ENCODE measurements at places on chromosomes 5 and 9. TPM values are rescaled to one million over a fixed set of nuclear protein-coding genes. Genes with fewer than 3 reads are reported as not detected.
A peak's percentile ranks its signal among the peaks of the same experiment; 100 is the strongest.

DNA sequence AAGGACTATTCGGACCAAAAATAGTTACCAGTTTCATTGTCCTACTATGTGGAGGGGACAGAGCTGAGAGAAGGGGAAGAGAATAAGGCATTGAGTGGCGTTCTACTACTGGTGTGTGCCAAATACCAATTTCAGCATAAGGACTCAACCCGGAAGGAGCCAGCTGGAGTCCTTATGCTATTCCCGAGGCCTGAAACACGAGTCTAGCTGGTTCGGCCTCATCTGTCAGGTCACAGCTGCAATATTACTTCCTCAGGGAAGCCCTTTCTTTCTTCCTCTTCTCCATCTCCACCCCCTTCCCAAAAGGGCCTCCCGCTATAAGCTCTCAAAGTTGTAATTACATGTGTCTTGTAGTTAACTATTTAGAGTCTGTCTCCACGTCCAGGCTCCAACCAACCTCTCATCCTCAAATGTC lies 20.5 kb upstream of the FER start:
- peak; percentile 47 for DNase-seq

DNA sequence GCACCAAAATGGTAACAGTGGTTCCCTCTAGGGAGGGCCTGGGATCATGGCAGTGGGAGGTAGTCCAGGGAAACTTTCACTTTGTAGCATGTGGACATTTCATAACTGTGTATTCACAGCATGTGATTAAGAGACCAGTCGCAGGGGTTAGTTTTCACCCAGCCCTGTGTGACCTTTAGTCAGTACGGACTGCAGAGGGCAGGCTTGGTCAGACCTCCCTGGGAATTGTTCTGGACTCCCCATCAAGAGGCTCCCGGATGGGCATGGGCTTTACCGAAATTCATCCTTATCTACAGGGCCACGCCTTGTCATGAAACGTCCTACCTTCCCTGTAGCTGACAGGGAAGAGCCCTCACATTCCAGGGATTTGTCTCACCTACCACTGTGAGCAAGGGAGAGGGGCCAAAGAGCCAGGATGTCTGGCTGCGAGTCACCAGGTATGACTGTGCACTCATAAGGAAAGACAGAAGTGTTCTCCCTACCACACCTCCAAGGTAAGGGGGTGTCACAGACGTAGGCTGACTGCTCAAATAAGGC lies 19.9 kb downstream of the GPX3 start:
- DNase-seq, result no peak

DNA sequence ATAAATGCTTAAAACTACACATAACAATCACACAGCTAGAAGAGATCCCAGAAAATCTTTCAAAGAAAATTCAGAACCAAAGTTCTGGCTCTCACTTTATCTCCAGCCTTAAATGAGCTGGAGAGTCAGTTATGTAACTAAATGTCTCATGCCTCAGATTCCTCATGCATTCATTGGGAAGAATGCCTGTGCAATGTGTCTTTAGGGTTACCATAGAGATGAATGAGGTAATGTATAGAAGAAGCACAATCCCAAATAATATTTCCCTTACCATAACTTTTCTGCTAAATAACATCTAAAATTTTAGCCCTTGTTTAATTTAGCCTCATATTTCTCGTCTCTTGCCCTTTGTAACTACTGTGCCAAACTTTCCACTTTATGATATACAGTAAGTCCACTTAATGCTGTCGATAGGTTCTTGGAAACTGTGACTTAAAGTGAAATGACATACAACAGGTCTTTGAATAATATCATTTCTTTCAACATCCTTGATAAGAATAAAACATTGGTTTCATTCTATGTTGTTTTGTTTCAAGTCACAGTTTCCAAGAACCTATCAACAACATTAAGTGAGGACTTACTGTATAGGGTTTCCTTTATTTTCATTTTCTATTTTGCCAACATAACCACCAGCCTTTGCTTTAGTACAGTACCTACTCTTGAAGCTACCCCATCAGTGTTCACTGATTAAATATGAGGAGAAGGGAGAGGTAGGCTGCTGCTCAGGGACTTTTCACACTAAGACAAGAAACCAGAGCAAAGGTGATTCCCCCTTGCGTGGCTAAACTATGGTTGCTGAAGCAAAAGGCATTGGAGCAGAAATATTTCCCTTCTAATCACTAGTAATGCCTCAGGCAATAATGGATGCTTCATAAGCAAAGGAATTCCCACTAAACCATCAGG lies 295.7 kb upstream of the PTGER4 start:
- no peak for DNase-seq

DNA sequence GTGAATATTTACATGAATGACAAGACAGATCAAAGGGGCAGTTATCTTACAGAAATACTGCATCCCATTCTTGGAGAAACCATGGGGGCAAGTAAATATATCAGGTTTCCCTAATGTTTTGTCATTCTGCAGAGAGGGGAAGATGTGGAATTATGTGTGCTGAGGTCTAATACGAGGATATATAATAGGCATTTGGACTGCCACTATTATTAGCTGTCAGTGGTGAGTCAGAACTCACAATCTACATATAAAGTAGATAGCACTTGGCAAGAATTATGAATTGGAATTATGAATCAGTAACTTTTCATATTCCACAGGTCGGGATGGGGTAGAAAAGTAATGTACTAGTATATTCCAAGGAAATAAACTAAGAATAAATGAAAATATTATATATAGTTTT lies 121.7 kb downstream of the GIN1 start:
- no peak for DNase-seq

GRCh38 chr9:38434365-38434764 lies 10.1 kb upstream of the IGFBPL1 start:
- DNase-seq, result no peak

DNA sequence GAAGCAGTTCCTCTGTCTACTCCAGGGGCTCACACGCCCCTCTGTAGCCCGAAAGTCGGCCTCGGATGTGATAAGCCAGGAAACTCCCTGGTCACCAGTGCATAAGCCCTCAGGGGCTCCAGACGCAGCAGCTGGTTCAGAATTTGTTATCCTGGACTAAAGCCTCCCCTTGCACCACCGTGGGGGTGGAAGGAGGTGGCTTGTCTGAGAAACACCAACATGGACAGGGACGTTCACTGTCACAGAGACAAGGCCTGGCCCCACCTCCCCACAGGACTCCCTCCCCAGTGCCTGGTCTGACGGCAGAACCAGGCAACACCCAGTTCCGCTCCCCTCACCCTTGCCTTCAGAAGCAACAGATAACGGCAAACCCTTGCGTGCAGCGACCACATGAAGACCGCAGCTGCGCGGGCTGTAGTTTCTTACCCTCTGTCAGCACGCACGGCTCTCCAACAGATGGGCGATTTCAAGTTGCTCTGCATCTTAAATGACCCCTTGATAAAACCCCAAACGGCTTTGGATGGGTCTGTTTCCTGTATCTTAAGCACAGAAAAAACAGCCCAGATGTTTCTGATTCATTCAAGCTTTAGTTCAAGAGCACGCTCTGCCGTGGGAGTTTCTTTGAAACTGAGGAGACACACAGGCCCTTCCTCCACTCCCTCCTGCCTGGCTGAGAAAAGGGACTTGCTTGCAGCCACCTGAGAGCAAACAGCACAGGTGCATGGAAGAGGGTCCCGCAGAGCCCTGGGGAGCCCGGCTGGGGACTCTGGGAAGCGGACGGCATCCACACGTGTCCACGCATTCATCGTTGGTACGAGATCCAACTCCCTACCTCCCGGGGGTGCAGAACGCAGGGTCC lies 44.7 kb upstream of the NKD2 start:
- DNase-seq, result no peak

DNA sequence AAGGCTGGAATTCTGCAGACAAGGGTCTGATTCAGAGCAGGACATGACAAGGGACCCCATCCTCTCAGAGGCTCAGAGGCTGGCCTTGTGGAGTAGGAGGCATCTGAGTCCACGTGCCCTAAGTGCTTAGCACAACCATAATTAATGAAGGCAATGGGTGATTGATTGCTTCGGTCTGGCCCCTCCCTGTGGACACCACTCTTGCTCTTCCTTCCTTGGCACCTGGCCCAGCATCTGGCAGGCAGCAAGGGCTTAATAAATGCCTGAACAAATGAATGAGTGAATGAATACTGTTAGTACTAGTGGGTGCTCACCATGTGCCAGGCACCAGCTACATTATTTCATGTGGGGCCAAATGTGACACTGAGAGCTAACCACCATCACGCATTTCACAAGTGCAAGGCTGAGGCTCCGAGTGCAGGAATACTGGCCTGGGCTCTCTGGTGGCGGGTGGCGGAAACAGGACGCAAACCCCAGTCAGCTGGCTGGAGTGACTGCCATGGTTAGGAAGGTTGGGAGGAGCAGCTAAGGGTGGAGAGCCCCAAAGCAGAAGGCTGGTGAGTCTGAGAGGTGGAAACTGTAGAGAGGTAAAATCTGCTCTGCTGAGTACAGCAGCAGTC lies 53.6 kb downstream of the ASS1 start:
- no peak for DNase-seq

DNA sequence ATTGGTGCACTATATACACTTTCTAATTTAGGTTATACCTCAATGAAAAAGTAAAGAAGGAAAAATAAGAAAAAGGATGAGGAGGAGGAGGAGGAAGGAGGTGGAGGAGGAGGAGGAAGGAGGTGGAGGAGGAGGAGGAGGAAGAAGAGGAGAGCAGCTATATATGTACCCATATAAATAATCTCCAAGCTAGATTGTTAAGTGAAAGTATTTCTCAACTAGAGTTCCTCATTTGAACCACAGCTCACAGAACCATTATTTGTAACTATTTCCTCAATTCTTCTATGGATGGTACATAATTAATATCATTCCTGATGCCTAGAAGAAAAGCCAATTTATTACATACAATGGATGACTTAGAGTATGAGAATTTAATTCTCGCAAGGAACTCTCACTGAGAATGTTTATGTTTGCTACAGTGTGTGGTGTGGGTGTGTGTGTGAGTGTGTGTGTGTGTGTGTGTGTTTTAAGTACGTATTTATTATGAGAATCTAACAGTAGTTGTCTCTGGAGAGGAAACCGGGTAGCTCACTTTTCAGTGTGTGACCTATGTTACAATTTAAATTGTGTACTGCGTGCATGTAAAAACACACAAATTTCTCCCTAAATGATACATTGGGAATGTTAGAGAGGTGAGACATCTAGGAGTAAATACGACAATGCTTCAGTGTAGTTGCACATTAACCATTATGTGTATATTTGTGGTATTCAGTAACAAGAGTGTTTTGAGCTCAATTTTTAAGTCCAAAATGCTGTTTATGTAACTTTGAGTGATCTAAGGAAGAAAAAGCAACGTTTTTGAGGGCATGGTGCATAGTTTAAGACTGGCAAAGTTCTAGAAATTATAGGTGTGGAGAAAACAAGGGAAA lies 20.2 kb upstream of the NREP start:
- no peak for DNase-seq

DNA sequence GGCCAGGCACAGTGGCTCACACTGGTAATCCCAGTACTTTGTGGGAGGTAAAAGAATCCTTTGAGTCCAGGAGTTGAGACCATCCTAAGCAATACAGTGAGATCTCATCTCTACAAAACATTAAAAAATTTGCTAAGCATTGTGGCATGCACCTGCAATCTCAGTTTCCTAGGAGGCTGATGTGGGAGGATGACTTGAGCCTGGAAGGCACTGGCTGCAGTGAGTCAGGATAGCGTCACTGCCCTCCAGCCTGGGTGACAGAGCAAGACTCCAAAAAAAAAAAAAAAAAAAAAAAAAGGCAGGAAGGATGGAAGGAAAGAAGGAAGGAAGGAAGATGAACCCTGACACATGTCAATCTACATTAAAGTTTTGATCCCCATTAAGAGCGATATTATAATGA lies 1452.2 kb upstream of the ACO1 start:
- no peak for DNase-seq

GRCh38 chr9:134296301-134297082 lies 29.8 kb upstream of the RXRA start:
- no peak for DNase-seq

DNA sequence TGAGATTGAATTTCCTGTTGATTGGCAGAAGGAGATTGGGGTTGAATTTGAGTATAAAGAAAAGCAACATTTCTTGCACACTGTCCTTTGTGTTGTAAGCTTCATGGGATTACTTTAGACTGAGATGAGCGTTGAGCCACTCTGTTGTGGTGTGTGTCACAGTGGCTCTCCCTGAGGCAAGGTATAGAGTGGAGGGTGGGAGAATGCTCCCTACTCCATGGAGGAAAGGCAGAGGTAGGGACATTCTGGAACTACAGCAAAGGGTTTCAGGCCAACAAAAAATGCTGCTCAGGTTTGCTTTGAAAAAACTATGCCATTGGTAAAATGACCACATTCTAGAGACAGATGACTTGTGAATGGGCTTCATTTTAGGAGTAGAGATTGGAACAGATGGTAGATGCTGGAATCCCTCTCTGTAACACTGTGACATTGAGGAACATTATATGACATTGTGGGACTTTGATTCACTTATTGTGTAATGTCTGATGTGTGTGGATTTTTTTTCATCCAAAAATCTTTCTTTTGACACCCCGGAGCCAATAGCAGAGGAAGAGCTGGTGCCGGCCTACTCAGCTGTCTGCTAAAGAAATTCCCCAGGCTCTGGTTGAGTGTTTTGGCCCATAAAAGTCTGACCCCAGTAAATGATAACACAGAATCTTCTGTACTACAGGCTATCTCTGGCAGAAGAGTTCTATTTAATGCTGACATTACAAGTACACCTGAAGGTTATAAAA lies 6.2 kb upstream of the CEP120 start:
- DNase-seq, result no peak

GRCh38 chr5:28766565-28767158 lies 1728.3 kb upstream of the CDH9 start:
- no peak for DNase-seq

- DNase-seq, result no peak
These were observed 128.1 kb upstream of the SLIT3 start for GRCh38 chr5:169429044-169429443.

DNA sequence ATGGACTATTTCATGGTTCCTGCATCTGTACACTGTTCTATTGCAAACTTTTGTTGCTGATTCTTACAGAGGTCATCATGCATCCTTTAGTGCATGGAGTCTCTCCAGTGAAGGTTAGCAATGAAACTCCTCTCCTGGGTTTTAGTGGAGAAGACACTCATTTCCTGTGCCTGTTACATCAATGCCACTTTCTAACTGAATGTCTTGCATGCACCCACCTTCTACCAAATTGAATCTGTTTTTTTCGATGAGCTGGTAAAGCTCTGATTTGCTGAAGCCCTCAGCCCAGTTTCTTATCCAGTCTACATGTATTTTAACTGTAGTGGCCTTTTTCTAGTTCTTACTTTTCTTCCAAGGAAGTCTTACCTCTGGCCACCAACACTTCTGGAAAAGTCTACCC lies 591.8 kb upstream of the ADAMTS16 start:
- no peak for DNase-seq

DNA sequence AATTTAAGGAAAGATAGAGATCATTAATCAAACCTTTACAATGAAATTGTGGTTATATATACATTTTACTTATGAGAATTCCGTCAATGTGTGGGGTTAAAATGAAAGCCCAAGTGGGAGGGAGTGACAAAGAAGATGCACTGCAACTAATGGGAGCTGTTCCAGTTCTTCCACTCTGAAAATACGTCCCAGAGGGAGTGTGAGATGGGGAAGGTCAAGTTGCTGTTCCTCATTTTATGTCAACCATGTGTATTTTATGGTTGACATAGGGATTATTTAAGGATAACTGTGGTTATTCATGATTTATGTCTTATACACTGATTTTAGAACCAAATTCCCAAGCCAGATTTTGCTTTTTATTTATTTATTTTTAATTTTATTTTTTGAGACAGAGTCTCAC lies 14.2 kb upstream of the RGS3 start:
- DNase-seq, result no peak

The CARD9 gene
- 1.1 TPM for total RNA-seq

The ZDHHC11 gene
- total RNA-seq, result 16.6 TPM

The CER1 gene
- total RNA-seq, result 3.4 TPM

The BTNL8 gene
- total RNA-seq, result 0.48 TPM

The STING1 gene
- 0.26 TPM for total RNA-seq

The CCNO gene
- total RNA-seq, result 0.41 TPM

Measured in H1 (cell line).